ENCODE measurements at places on chromosomes 12 and 14. TPM values are rescaled to one million over a fixed set of nuclear protein-coding genes. Genes with fewer than 3 reads are reported as not detected.

CDK2 gene
- 13.4 TPM for total RNA-seq

RDH12 gene
- total RNA-seq, result 0.15 TPM

CHPT1 gene
- 47.6 TPM for total RNA-seq

STXBP6 gene
- total RNA-seq, result 6.1 TPM

FLRT2 gene
- 6.4 TPM for total RNA-seq

BDKRB1 gene
- total RNA-seq, result 9.7 TPM

EXOC3L4 gene
- total RNA-seq, result 0.44 TPM

PRH2 gene
- total RNA-seq, result not detected

RPS6KL1 gene
- total RNA-seq, result 1.0 TPM

ADAMTS20 gene
- total RNA-seq, result not detected

OVCH1 gene
- 0.83 TPM for total RNA-seq

SPIC gene
- total RNA-seq, result not detected

ADCY4 gene
- total RNA-seq, result 9.6 TPM

PKP2 gene
- total RNA-seq, result not detected

BCL2L14 gene
- total RNA-seq, result not detected

IL26 gene
- total RNA-seq, result not detected

TAS2R19 gene
- 4.5 TPM for total RNA-seq

PROX2 gene
- not detected for total RNA-seq

KRT3 gene
- total RNA-seq, result not detected

All from smooth muscle cell of trachea (primary cell).